Brain pericyte (primary cell): ENCODE measurements at places on chromosomes 4 and X.

- no peak for DNase-seq
These were observed 1282.3 kb upstream of the TENM3 start for GRCh38 chr4:180960743-180961401.

GRCh38 chrX:107748506-107748905, 27.1 kb downstream of the TSC22D3 start:
- DNase-seq = no peak

DNA sequence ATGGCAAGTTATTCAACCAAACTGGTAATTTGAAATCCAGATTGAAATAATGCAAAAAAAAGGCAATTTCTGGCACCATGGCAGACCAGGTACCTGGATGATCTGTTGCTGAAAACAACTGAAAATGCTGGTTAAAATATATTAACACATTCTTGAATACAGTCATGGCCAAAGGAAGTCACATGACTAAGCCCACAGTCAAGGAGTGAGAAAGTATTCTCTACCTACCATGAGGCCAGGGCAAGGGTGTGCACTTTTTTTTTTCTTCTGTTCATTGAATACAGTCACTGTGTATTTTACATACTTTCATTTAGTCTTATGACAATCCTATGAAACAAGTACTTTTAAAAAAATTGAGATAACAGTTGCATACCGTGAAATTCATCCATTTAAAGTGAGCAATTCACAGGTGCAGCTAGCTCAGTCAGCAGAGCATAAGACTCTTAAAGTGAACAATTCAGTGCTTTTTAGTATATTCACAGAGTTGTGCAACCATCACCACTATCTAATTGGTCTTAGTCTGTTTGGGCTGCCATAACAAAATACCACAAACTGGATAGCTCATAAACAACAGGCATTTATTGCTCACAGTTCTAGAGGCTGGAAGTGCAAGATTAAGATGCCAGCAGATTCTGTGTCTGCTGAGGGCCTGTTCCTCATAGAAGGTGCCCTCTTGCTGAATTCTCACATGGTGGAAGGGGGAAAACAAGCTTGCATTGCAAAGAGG, 4.8 kb upstream of the MPP1 start:
- no peak for DNase-seq

DNA sequence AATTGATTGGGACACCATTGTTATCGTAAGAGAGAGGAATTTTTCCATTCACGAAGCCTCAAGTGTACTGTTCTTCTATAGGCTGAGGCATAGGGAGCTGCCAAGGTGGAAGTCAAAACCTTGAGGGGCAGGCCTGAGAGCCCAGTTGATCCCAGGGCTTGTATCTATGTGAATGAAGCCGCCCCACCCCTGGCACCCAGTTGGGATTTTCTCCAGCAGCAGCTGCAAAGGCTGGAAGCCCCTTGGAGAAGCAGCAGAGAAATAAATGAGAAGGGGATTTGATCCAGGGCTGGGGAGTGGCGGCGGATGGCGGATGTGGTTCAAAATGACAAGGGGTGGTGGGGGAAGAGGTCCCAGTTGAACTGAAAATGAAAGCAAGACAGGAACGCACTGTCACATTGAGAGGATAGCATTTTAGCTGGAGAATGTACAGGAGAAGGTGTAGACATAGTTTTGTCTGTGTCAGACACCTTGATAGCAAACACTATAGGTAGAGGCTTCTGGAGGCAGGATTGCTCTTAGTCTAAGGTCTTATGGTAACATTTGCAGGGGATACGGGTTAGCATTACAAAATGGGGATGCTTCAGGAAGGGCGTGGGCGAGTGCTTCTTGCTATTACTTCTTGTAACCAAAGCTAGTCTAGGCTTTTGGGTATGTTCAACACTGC, 32.6 kb downstream of the DOCK11 start:
- no peak for DNase-seq

DNA sequence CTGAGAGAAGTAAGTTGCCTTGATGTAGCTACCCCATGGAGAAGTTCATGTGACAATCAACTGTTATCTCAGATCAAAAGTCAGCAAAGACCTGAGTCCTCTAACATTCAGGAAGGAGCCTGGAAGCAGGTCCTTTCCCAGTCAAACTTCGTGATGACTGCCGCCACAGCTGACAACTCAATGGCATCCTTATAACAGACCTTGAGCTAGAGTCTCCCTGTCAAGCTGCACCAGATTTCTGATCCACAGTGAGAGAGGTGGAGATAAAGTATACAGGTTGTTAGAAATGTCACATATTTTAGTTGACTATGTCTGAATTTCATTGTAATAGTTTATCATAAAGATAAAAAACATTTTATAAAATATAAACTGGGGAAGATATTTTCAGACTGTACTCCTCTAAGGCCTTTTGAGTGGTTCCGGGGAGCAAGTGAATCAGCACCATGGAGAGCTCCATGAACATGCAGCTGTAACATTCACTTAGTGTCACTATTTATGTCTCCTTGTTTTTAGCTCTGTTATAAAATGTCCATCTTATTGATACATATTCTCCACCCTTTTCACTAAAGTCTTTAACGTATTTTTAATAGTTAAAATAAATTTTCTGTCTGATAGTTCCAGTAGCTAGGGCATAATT, 1653.5 kb upstream of the AGA start:
- no peak for DNase-seq

GRCh38 chr4:123215536-123215935, 181.1 kb upstream of the SPRY1 start:
- no peak for DNase-seq

DNA sequence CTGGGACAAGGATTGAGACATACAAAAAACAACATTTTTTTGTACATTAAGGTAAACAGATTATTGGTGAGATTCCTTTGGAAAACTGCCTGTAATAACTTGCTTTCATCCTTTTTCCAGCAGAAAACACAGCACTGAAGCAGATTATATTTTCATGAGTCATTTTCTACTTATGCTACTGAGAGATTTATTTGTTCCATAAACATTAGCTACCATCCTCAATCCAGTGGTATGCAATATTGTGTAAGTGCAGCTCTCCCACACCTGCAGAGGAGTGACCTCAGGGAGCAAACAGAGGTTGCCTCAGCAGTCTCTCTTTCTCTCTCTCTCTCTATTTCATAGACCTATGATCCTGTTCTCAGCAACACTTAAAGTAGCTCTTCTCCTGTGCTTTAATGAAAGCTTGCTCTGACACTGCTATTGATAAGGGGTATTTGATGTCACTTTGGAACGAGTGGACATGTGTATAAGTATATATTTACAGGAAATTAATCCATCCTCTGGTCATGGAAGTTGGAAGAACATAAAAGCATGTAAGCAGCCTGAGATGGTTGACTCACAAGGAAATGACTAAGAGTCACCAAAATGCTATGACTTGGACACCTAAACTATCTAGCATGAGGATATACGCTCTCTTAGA, 163.7 kb upstream of the SPANXC start:
- DNase-seq = peak; percentile 12

DNA sequence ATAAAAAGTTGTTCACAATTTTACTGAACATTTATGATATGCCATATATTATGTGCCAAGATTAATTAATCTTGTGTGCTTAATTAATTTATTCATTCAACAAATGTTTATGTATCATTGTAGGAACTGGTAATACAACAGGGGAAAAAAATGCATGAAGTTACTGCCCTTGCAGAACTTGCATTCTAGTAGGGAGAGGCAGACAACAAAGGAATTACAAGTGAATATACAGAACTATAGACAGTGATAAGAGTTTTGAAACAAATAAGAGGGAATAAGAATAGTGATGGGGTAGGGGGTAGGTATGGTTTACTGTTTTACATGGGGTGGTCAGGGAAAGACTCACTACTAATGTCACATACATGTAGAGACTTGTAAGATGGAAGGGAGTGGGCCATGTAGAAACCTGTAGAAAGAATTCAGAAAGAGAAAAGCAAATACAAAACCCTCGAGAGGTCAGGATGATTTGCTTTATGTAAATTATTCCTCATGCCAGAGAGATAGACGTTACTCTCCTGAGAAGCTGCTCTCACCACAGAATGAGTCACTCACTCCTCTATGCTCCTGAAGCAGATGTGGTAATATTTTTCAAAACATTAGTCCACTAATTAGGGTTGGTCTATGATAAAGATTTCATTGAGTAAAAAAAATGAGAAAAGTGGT, 855.0 kb upstream of the GRID2 start:
- DNase-seq = no peak

DNA sequence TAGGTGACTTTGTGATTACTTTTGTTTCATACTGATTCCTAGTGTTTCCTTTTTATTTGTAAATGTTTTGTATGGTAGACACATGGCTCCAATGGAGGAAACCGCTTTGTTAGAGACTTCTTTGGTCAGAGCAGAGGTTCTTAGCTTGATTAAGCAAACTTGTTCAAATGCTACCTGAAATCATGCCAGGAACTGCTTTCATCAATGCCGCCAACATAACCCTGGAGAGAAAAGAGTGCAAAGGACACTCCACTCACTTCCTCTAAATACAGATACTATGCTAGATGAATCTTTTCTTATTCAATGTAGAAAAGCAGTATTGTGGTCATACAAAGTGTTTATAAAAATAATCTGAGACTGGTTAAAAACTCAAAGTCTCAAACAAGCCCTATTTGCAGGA, 25.7 kb upstream of the COX7B2 start:
- no peak for DNase-seq

- DNase-seq = no peak
These were observed 261.6 kb upstream of the ANKRD50 start for GRCh38 chr4:124974152-124974551.

GRCh38 chrX:150146271-150146896, 208.1 kb upstream of the EOLA2 start:
- no peak for DNase-seq

- no peak for DNase-seq
These were observed 145.1 kb downstream of the RBM47 start for GRCh38 chr4:40484346-40485090.

- no peak for DNase-seq
These were observed 57.8 kb upstream of the NLRP2B start for GRCh38 chrX:57737881-57738280.

DNA sequence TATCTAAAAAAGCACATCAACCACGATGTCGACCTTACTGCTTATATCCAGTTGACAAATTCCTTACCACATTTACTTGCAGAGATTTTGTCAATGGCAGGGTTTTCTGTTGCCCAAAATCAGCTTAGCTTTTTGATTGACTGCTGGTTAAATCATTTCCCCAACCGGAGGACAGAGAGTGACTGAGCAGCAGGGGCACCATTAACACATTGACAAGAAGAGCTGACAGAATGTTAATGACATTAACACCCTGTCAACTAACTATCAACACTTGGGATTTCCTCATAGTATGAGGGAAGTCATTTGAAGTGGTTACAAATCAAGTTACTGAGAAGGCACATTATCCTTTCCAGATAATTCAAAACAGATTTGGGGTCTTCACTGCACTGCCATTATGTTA, 368.4 kb downstream of the RPA4 start:
- DNase-seq = no peak

DNA sequence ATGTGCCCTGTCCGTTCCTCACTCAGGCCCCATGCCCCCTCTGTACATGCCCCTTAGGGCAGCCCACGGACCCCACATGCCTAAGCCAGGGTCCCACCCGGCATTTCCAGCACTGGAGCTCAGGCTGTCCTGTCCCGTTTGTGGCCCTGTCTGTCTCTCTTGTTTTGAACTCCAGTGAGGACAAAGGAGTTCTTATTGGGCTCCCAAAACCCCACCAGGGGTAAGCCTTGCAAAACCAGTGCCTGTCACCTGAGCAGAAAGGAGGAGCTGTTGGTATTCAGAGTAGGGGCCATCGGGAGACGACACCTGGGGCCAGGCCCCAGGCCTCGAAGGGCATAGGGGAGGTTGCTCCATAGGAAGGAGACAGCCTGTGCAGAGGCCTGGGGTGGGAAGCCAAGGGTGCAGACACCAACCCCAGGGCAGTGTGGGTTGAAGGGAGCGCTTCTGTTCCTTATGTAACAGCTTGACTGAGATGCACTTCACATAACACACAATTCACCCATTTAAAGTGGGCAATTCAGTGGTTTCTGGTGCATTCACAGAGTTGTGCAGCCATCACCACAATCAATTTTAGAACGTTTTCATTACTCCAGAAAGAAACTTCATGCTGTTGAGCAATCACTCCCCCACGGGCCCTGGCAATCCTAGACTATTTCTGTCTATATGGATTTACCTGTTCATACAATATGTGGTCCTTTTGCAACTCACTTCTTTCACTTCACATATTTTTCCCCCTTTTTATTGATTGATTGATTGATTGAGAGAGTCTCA, 31.7 kb downstream of the MAN2B2 start:
- DNase-seq = no peak

GRCh38 chr4:183635321-183635720, 23.7 kb downstream of the RWDD4 start:
- no peak for DNase-seq

GRCh38 chrX:71070531-71070930, 2.4 kb upstream of the SNX12 start:
- DNase-seq = no peak

- DNase-seq = no peak
These were observed 12.8 kb downstream of the SCD5 start for GRCh38 chr4:82785611-82786400.

DNA sequence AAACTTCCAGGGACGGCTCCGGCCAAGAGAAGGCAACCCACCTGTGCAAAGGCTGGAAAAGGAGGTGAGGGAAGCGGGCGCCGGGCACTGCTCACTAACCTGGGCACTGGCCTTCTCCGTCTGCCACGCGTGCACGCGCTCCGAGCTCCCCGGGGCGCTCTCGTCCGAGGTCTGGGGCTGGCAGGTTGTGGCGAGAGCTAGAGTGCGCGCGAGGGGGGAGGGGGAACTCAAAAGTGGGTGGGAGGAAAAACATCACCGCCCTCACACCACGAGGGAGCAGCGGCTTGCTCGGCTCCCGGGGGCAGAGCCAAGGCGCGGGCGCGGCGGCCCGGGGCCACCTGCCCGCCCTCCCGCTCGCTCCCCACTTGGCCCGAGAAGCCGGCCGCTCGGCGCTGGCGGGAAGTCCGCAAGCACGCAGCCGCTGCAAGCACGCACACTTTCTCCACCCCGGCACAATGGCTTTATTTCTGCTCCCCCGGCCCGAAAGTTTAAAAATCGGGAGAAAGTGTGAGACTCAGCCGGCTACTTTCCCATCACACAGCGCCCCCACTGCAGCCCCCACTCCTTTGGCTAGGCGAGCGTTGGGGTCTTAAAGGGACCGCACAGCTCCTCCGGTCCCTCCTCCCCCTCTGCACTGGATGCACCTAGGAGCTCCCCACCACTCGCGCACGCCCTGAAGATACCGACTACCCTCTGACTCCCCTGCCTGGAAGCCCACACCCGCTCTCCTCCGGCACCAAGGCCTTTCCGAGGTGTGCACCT, at the start of gene CHRDL1:
CHRDL1 (minus strand) TSS at position 173 of the 762 bp plus-strand sequence. CDS start 3,636 bp downstream, outside the sequence.
- DNase-seq = no peak
